Renal cortex interstitium (tissue), 15 donors: ENCODE measurements at places on chromosomes 2 and 18.

GRCh38 chr2:15146960-15147359 is 414.2 kb downstream of the NBAS start:
- no peak for DNase-seq

DNA sequence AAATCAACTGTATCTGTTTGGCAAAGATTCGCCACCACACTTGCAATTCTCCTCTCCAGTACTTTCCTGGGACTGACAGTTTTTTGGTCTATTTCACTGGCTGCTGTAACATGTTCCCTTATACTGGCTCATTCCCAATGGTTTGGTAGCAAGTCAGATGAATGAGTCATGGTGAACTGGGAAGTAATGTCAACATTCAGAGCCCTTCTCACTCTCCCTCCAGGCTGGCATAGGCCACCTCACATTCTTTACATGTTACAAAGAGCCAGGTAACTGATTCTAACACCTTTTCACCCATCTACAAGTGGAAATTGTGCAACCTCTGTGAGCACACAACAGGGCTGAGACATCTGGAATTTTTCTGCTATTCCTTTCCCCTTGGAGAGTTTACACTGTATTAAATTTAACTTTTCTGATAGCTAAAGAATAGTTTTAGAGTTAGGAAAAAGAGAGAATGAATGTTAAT is 111.3 kb upstream of the TLK1 start:
- DNase-seq = no peak

DNA sequence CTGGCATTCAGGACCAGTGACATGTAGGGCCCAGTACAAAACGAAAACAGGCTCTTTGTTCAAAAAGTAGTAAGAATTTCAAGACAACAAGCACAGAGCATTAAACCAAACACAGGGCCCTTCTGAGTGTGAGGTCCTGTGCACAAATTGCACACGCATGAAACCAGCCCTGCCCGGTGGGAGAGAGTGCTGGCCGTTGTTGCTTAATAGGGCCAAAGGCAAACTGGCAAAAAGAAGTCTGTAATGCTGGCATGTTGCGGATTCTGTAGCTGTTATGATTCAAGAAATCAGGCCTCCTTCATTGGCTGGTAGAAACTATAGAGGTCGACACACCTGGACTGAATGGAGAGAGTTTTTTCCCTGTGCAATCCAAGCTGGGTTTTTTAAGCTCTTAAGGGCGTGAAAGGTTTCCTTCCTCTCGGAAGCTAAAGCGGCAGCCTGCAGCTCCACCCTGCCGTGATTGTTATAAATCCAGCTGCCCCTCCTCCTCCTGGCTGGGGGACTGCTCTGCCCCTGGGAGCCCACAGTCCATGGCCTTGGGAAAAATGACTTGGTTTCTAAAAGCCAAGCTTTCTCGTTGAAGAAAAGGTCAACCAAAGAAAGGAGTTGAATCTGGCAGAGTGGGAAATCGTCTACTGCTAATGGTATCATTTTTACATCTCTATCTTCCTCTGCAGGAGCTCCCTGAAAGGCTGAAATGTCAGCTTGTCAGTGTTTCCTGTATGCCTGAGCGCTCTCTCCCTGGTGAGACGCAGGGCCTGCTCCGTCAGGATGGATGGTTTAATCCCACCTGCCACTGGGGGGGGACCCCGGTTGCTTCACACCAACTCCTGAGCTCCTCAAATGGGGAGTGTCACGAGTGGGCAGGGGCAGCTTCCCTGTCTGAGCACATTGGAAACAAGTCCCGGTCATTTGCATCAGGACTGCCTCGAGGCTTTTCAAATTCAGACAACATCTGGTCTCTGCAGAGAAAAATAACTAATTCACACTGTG is 143.6 kb downstream of the ALPK2 start:
- no peak for DNase-seq

- DNase-seq = no peak
Observed at GRCh38 chr2:173982918-173983317, 17.7 kb upstream of the SP3 start.

GRCh38 chr2:54671875-54672589 is 51.4 kb upstream of the EML6 start:
- no peak for DNase-seq

GRCh38 chr18:46062781-46063180 is 9.3 kb downstream of the PSTPIP2 start:
- no peak for DNase-seq

DNA sequence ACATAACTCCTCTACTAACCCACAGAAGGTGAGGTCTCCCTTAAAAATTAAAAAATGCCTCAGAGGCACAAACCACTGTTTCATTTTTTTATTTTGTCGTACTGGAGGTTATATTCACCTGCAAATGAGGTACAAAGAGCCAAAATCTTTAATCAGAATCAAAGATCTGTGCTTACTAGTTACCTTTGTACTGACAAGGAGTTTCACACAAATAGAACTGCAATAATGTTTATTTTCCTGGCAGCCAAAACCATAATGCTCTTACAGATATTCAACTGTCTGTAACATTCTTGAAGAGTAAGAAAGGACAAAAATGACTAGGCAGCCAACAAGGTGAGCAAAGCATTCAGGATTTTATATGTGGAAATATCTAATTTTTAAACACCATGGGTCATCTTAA is 105.1 kb upstream of the NOL4 start:
- no peak for DNase-seq

DNA sequence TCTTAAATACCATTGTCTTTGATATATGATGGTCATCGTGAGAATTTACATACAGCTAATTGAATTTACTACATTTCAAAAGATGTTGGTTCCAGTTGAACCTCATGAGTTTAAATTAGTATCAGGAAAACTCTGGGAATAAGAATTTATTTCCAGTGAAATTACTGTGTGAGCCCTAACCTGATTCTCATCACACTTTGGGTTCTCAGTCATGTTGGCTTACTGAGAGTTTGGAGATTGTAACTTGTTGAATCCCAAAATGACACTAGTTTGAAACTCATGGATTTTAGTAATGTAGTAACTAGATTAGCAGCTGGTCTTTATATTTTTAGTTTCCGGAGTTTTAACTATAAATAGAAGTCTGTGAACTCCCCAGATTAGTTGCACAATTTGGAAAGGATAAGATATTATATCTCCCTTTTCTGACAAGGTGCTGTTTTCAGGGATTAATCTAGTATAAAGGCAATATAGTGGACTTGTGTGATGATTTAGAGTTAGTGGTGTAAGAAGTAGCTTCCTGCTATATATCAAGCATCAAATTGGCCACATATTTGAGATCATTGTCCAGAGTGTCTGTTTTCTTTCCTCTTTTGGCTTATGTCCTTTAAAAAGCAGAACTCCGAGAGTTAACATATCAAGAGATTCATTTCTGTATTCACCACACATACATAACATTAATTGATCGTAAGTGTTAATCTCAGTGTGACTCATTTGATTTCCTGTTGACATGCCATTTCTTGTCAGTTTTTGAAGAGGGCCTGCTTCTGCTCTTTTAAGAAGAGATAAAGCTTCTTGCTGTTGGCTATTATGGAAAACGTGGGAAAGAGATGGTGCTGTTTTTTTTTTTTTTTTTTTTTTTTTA is 15.7 kb downstream of the NDUFV2 start:
- no peak for DNase-seq

- no peak for DNase-seq
Observed at GRCh38 chr2:150520033-150520432, 32.6 kb upstream of the RND3 start.
